ENCODE measurements at places on chromosomes 5 and 9.

DNA sequence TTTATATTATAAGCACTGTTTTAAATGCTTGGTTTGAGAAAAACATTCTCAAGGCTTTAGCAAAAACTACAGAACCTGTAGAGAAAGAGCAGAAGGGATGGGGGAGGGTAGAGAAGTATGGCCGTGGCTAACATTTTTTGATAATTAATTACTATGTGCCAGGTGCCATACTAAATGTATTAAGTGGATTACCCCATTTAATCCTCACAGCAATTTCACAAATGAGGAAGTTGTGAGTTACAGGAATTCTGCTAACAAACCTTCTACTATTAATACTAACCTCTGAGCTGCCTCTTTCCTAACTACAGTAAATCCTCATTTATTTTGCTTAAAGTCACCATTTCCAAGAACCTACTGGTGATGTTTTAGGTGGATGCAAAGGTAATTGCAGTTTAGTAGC lies 157.9 kb downstream of the RNF180 start:
- DNase-seq, result no peak

DNA sequence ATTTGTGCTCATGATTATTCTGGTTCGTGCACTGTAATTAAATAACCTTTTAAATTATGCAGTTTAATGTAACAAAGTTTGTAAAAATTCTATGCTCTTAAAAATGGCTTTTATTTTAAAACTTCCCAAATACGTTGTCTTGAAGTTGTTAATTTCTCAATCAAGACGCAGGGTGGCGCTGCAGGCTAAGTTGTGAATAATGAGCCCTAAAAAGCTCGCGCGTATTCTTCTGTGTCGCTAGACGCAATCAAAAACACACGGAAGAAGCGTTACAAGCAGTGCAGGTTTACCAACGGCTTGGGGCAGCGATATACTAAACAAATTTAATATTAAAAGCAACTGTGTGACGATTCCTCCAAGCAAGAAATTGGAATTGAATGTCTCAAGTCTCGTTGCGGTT lies at the start of gene PCDHB4:
Gene PCDHB4 (plus strand): TSS at position 256 of the 400 bp plus-strand sequence. CDS start 181 bp downstream, outside the sequence.
- DNase-seq, result no peak

DNA sequence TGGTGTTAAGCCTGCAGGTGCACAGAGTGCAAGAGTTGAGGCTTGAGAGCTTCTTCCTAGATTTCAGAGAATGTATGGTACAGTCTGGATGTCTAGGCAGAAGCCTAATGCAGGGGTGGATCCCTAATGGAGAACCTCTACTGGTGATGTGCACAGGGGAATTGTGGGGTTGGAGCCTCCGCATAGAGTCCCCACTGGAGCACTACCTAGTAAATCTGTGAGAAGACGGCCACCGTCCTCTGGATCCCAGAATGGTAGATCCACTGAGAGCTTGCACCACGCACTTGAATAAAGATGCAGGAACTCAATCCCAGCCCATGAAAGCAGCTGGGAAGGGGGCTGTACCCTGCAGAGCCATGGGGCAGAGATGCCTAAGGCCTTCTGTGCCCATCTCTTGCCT lies 699.4 kb upstream of the FAM174A start:
- no peak for DNase-seq

- no peak for DNase-seq
Measured at GRCh38 chr5:125301711-125302110, 555.3 kb upstream of the ZNF608 start.

DNA sequence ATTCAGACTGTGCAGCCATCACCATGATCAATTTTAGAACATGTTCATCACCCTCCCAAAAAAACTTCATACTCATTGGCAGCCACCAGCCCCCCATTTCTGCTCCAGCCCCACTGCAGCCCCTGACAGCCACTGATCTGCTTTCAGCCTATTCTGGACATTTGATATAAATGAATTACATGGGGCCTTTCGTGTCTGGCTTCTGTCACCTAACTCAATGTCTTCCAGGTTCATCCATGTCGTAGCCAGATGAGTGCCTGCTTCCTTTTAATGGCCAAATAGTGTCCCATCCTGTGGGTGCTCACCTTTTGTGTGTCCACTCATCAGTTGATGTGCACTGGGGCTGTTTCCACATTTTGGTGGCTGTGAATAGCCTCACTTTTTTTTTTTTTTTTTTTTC lies 63.5 kb downstream of the HMCN2 start:
- DNase-seq, result no peak

GRCh38 chr9:113588242-113588810 lies 124.8 kb downstream of the RGS3 start:
- DNase-seq, result no peak
